NCI-H69 (cell line): ENCODE measurements at places on chromosomes 13 and 19.

GRCh38 chr13:23778002-23778652, 111.1 kb downstream of the MIPEP start:
- DNase-seq, result no peak

DNA sequence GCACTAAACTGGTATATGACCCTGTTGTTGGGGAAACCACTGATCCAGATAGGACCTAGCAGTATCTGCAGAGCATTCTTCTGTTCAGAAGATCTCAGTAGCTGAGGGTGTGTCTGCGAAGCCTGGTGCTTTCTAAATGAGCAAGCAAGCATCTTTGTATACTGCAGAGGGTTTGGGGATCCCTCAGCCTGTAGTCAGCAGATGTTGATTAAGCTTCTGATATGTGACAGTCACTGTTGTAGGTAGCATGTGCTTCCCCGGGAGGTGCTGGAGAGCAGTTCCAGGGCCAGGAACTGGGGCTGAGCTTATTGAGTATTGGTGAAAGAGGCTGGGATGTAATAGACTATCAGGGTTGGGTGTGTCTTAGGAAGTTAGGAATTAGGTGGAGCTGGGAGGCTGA, 1.5 kb downstream of the SCAF1 start:
- no peak for DNase-seq

- peak; percentile 3 for DNase-seq
Observed at GRCh38 chr13:74324338-74324737, 190.1 kb upstream of the KLF12 start.

DNA sequence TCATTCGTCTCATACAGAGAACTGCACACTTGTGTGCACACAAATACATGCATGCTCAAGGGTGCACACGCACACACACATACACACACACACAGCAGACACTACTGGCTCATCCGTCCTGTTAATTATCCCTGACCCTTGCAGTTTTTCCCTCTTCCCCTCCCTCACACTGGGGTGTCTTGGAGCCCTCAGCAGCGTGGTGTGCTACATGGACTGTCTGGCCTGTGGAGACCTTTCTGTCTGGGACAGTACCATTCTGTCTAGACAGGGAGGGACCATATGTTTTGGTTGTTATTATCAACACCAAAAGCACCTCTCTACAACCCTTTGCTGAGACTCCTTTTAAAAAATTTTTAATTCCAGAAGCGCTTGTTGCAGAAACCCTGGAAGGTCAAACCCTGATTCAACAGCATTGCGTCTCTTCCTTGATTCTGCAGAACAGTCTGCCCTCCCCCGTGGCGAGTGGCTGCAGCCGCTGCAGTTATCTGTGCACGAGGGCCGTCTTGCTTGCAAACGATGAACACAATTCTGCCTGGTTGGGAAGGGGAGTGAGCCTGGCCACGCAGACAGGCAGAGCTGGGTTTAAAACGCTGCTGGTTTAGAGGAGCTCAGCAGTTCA, 374.0 kb downstream of the IRS2 start:
- DNase-seq, result peak; percentile 33

- DNase-seq, result no peak
Observed at GRCh38 chr13:106155411-106155810, 380.1 kb downstream of the EFNB2 start.

DNA sequence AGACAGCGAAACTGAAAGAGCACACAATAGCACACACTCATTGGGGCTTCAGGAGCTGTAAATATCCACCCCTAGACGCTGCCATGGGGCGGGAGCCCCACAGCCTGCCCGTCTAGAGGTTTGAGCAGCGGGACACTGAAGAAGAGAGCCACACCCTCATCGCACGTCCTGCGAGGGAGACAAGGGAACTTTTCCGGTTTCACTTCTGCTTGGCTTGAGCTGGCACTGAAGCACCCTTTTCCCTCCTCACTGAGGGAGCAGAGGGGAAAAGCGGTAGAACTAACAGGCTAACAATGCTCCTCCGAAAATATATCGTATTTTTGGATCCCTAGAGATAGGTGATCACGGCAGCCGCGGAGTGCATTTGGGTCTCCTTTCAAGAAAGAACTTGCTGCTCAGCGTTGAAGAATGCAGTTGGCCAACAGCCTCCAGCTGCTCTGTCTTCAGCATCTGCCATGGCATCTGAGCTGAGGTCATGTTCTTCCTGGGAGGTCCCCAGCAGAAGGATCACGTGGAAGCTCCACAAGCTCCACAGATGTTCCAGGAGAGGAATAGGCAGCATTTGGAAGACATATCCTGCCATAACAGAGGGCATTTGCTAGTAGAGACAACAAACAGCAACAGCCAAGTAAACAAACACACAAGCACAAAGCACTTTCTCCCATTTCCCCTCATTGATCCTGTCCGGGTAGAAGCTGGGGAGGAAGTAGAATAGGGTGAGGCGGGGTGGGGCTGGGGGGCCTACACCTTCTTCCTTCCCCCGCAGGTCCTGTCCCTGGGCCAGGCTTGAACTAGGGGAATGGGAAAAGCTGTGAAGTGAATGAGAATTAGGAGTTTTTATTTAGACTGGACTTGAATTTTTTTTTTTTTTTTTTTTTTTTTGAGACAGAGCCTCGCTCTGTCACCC, 44.8 kb upstream of the ALOX5AP start:
- peak; percentile 73 for DNase-seq
